RWPE1 (cell line): ENCODE measurements at places on chromosomes 11 and 22.
A peak's percentile ranks its signal among the peaks of the same experiment; 100 is the strongest.

- DNase-seq, result no peak
Observed at GRCh38 chr22:37661160-37661924, 2.8 kb downstream of the PDXP start.

GRCh38 chr11:1736447-1736992, 13.9 kb downstream of the IFITM10 start:
- DNase-seq, result no peak

DNA sequence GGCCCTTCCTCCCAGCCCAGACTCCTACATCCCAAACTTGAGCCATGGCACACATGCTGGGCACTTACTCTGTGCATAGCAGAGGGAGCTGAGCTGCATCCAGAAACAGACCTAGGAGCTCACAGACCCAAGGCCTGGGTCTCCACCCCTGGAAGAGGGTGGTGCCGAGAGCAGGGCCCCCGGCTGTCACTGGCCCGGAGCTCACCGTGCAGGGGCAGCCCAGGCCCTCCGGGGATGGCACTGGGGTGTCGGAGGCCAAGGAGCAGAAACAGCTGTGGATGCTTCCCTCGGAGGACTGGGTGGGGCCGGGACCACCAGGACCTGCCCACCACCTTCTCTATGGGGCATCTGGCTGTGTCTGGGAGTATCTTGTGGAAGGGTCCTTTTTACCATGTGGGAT, 4.3 kb upstream of the APOBEC3A start:
- no peak for DNase-seq

DNA sequence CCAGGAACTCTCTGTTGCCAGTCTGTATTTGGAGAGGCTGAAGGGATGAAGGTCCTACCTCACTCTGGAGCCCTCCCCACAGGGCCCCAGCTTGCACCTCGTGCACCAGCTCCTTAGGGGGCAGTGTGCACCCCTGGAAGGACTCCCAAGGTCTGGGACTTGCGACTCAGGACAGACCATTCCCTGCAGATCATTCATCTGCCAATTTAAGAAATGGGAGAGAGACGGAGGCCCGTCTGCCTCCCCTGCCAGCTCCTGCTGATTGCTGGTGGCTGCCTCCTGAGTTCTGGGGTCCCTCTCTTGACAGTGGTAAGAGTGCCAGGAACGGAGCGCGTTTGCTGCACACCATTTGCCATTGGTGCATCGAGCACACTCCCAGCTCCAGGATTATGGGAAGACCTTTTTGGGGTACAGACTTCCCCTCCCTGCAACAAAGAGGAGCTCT, 27.4 kb upstream of the MALAT1 start:
- no peak for DNase-seq

- peak; percentile 83 for DNase-seq
Observed at GRCh38 chr11:29282088-29282487, 734.7 kb downstream of the KCNA4 start.

- no peak for DNase-seq
Observed at GRCh38 chr11:66281776-66282467, 3.9 kb downstream of the CNIH2 start.

DNA sequence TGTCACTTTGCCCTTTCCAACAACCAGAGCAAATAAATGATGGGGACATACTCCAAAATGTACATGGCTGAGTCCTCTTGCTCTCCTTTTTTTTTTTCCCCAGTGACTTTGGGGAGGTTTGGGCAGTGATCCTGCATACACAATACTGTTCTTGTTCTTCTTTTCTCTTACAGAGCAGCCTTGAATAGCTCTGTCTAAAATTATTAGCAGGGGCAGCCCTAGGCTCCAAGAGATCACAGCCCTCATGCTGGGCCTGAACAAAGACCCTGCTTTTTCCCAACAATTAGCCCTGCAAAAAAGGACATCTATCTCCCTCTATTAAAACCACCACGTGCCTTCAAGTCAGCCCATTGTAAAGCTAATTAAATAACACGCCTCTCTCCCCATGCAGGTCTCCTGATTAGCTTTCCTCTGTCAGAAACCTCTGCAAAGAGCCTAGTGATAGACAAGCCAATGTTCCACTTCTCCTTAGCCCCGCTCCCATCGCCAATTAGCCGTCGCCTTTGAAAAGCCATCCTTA, 54.7 kb downstream of the ETS1 start:
- no peak for DNase-seq

- DNase-seq, result no peak
Observed at GRCh38 chr11:6099577-6099976, 7.9 kb upstream of the OR56B4 start.

DNA sequence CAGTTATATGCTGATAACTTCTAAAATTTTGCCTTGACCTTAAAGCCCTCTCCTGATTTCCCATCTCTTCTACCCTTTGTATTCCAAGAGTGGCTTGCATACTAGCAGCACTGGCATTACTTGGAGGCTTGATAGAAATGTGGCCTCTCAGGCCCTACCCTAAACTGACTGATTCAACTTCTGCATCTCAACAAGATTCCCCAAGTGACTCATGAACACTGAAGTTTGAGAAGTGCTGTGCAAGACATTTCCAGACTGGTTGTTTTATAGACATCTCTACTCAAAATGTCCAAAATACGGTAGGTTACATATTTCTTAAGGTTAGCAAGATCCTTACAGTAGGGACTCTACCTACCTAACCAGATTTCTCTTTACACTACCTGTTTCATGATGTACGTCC, 48.6 kb downstream of the SESN3 start:
- DNase-seq, result no peak

GRCh38 chr11:73465871-73466270, 89.7 kb downstream of the RELT start:
- no peak for DNase-seq

GRCh38 chr11:114089748-114090147, 30.2 kb downstream of the ZBTB16 start:
- no peak for DNase-seq

- no peak for DNase-seq
Observed at GRCh38 chr11:125382314-125382791, 113.7 kb downstream of the FEZ1 start.

GRCh38 chr11:70142221-70142875, 60.7 kb upstream of the FADD start:
- peak; percentile 46 for DNase-seq

- DNase-seq, result peak; percentile 49
Observed at GRCh38 chr22:35330258-35330861, 30.7 kb downstream of the TOM1 start.

DNA sequence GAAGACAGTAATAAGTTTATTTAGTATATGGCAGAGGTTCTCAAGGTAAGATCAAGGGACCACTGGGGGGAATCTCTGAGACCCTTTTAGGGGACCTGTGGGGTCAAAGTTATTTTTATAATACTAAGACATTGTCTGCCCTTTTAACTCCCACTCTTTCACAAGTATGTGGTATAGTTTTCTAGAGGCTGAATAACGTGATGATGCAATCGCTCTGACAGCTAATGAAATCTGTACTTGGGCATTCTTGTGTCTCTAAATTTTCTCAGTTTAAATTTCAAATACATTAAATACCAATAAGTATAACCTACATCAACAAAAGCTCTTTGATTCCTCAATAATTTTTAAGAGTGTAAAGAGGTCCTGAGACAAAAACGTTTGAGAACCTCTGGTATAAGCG, 147.9 kb downstream of the ATG16L2 start:
- no peak for DNase-seq

DNA sequence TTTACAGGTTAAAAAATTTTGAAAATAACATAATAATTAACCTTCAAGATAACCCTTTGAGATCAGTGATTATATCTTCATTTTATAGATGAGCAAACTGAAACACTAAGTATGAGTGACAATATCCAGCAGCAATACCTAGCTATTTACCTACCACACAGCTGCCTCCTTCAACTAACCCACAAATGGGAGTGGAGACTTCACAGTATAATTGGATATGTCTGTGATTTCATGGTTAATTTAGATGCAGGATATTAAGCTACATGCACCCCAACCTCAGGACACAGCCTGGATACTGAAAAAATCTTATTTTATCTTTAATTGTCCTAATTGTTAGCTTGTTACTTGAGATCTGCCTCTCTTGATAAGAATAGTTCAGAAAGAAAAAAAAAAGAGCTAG, 297.2 kb upstream of the ANO5 start:
- no peak for DNase-seq

- DNase-seq, result no peak
Observed at GRCh38 chr11:72349616-72350218, 84.6 kb downstream of the CLPB start.

DNA sequence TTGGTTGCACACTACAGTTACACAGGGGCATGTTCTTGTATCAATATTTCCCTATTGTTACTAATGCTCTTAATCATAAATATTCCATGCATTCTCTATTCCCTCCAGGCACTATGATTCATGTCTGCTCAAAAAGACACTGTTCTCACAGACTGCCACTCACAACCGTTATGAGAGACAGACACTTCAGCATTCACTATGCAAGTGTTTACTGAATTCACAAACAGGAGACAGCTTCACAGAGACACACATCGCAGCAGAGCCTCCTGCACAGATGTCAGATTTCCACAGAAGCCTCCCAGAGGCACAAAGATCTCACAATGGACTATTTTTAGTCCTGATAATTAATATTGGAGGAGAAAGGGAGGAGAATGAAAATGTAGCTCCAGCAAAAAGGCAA, 930.4 kb downstream of the OPCML start:
- no peak for DNase-seq

DNA sequence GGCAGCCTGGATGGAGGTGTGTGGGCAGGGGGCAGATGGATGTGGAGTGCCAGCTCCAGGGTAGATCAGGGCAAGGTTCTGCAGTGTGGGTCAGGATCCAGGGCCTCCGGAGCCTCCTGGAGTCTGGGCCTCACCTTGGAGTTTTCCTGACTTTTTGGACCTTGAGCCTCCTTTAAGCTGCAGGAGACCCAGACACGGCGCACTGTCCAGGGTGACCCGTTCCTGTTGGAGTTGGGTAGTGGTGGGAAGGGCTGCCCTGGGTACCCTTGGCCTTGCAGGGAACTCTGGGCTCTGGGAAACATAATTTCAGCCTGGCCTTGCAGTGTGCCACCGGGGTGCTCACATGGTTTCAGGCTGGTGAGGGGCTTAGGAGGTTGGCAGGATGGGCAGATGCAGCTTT, 17.0 kb downstream of the MGAT3 start:
- DNase-seq, result no peak

GRCh38 chr22:48580481-48580970, 1247.1 kb downstream of the BRD1 start:
- DNase-seq, result no peak

DNA sequence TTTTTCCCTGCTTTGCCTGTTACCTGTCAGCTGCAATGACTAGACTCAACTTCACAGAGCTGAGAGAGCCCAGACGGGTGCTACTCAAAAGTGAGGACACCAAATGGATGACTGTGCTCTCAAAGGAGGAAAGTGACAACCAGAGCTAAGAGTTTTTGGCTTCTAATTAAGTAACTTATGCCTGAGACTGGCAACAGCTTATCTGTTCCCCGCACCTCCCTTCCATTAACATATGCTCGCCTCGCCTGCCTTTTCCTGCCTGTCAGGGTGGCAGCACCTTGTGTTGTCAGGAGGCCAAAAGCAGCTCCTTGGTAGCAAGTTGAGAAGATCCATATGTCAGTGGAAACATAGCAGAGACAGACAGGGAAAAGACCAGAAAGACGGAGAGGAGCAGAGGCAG, 573.9 kb upstream of the KIRREL3 start:
- no peak for DNase-seq

- no peak for DNase-seq
Observed at GRCh38 chr11:83639995-83640758, 354.0 kb upstream of the CCDC90B start.

GRCh38 chr22:45787759-45788158, 116.1 kb downstream of the ATXN10 start:
- DNase-seq, result no peak

- DNase-seq, result no peak
Observed at GRCh38 chr22:42834177-42834949, 22.7 kb downstream of the ARFGAP3 start.

DNA sequence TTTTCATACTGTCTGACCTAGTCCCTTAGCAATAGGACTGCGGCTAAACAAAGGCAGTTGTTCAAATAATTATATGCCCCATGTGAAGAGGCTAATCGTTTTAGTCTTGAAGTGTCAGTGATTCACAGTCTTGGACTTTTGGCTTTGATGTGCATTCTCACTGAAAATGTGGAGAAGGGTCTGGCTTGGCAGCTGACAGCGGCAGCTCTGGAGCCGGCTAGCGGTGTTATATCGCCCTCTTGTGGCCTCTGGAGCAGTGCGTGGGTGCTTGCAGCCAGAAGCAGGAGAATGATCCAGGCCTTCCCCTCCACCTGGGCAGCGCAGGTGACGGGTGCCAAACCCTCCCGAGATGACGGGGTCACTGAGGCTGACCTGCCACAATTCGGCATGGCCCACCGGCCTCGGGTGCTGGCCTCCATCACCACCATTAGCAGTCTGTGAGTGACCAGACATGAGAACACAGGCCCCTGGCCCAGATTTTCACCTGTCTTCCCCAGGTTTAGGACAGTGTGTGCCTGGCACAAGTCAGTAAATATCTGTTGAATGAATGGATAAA, 90.3 kb upstream of the PITPNB start:
- peak; percentile 75 for DNase-seq

- peak; percentile 34 for DNase-seq
Observed at GRCh38 chr22:46797355-46797754, 34.9 kb downstream of the TBC1D22A start.

- no peak for DNase-seq
Observed at GRCh38 chr22:38866024-38866398, 6.0 kb downstream of the CBX6 start.

- DNase-seq, result no peak
Observed at GRCh38 chr22:41532908-41533825, 11.1 kb downstream of the POLR3H start.

GRCh38 chr11:117690484-117691217, 106.4 kb downstream of the DSCAML1 start:
- DNase-seq, result no peak

- DNase-seq, result no peak
Observed at GRCh38 chr11:128549256-128549944, 38.0 kb downstream of the ETS1 start.
